ENCODE measurements at places on chromosomes 5 and 9. TPM values are rescaled to one million over a fixed set of nuclear protein-coding genes. Genes with fewer than 3 reads are reported as not detected.

- DNase-seq, result no peak
These were observed 145.1 kb upstream of the ADAMTS16 start for GRCh38 chr5:4995014-4995413.

- DNase-seq, result no peak
These were observed 24.5 kb downstream of the ERGIC1 start for GRCh38 chr5:172858511-172858989.

- no peak for DNase-seq
These were observed 375.1 kb upstream of the ST8SIA4 start for GRCh38 chr5:101278011-101278687.

- no peak for DNase-seq
These were observed 220.8 kb downstream of the FSTL4 start for GRCh38 chr5:133391354-133392136.

LHX6 gene
- total RNA-seq, result 1.5 TPM

GZMA gene
- not detected for total RNA-seq

DNA sequence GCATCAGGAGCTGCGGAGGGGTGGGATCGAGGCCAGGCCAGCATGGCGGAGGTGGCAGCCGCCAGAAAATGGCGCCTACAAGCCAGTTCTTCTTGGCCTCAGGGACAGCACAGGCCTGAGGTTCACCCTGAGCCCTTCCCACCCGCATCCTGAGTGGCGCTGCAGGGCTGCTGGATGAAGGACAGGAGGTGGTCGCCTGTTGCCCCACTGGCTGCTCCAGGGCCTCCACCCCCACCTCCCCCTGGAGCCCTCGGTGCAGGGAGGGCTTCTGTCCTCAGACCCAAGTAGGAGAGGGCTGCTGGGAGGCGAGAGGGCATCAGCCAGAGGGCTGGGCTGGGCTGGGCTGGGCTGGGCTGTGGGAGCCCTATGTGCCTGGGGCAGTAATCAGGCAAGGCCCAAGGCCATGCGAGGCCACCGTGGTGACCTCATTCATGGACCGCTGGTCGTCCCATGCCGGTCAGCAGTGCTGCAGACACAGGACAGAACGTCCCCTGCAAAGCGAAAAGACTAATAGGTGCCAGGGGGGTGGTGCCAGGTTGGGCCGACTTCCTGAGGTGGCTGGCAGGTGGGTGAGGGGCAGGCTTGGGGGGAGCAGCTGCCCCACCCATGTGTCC lies 13.8 kb downstream of the GPSM1 start:
- no peak for DNase-seq

ADRB2 gene
- total RNA-seq, result 2.5 TPM
